Urinary bladder (tissue), 4 donors: ENCODE measurements at places on chromosomes 13 and 19. TPM values are rescaled to one million over a fixed set of nuclear protein-coding genes. Genes with fewer than 3 reads are reported as not detected.

DNA sequence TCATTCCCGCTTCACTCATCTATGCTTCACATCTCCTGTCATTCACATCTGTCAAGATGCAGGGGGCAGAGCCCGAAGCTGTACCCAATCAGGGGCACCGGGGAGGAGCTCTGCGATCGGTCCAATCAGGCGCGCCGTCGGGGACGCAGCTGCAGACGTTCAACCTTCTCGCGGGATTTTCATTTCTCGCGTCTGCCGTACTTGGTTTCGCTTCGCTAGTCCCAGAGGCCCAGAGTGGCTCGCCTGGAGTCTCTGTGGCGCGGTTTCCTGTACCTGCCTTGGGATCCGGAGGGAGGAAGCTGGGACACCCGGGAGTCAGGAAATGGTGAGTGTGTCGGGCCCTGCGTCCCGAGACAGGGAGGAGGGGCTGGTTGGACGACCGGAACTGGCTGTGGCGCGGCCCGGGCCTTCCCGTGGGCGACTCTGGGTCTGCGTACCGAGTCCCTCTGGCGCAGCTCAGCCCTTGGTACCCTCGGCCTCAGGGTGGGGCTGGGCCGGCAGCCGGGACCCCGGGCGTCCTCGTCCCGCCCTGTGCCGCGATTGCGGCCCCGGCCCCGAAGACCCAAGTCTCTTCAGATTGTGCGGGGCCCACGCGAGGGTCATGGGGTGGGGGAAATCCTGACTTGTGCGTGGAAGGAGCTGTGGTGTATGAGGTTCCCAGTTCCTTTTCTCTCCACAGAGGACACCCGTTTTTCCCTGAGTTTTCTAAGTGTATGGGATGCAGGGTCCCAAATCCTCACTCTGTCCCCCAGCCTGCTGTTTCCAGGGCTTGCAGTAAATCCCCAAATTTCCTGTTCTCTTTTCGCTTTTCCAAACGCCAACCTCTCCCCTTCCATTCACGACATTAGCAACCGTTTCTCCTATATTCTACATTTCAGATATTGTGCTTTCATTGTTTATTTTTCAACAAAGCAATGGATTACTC is at the start of gene ZNF136:
ZNF136 (plus strand) TSS at position 215 of the 925 bp plus-strand sequence; CDS start at position 323, 108 bp downstream.
- peak; percentile 89 for DNase-seq

GRCh38 chr13:79662882-79663281 is 181.9 kb downstream of the NDFIP2 start:
- DNase-seq: no peak

DNA sequence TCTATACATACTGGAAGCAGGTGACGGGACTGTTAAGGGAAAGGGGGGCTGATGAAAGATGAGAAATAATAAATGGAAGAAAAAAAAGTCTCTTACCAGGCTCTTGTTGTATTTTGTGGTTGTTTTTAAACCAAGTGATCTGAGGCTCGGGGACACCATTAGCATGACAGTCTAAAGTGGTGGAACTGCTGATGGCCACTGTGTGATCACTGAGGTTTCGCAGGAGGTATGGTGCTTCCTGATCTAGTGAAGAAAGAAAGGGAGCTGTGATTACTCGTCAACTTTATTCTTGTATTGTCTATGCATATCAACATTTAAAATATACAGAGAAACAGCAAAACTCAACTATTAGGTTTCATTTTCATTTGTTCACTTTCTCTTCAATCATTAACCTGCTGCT is 110.1 kb downstream of the FLT1 start:
- no peak for DNase-seq

DNA sequence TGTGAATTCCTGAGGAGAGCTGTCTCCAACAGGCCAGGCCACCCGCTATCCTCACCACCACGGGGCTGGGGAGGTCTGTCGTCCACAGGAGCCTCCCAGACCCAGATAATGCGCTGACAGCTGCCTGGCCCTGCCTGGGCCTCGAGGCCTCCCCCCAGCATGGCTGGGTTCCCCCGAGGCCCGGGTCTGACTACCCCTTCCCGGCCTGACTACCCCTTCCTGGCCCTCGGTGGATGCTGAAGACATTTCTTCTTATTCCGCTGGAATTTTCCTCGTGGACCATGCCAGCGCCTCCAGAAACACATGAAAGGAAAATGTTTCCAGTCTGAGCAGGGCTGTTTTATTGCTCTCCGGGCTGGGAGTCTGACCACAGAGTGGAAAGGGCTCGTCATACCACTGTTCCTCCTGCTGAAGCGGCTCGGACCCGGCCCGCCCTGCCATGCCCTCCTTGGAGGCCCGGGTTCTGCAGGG is 16.8 kb upstream of the COMP start:
- no peak for DNase-seq

DNA sequence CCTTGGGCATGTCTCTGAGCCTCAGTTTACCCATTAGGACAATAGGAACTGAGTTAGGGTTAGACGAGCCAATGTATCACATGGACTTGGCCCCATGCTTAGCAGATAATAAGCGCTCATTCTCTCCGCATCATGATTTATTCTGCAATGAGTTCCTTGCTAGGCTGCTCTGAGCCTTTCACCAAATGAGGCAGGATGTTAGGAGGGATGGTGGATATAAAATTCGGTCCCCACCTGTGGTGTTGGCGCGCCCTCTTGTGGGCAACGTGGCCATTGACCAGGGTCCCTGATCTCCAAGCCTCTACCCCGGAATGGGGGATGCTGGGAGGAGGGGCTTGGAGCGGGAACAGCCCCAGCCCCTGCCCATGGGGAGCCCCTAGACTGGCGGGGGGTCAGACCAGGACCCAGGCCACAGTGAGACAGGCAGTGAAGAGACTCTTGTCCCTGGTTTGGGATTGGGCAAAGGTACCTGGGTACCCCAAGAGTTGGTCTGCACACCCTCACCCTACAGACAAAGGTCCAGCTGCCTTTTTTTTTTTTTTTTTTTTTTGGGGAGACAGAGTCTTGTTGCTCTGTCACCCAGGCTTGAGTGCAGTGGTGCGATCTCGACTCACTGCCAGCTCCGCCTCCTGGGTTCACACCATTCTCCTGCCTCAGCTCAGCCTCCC is 43.9 kb downstream of the CERS4 start:
- DNase-seq: no peak

DNA sequence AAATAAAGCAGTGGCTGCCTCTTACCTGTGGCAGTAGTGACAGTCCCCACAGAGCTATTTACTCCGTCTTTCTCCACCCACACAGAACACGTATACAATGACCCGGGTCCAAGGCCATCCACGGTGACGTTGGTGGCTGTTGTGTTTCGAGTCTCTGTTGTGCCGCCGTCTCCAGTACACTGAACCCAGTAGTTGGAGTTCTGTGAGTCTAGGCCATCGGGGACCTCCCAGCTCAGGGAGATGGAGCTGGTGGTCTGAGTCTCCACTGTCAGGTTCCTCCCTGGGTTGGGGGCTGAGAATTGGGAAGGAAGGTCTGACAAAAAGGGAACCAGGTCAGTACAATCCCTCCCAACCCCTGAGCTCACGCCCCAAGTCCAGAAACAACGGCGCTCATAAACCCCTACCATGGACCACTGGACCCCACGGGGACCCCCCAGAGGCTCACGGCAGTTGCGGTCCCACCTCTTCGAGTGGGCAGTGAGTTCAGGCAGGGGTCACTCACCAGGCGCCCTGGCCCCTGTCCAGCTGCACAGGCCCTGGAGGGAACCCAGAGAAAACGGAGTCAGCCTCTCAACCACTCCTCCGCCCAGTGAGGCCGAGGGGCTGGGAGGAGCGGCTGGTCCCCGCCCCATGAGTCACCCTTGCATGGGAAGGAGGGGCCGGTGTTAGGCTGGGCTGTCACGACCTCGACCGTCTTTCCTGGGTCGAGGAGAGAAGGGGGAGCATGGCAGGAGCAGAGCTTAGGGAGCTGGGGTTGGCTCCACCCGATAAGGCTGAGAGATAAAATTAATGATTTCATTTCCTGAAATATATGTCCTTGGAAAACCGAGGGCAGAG is 2.4 kb downstream of the PTPRH start:
- no peak for DNase-seq

DNA sequence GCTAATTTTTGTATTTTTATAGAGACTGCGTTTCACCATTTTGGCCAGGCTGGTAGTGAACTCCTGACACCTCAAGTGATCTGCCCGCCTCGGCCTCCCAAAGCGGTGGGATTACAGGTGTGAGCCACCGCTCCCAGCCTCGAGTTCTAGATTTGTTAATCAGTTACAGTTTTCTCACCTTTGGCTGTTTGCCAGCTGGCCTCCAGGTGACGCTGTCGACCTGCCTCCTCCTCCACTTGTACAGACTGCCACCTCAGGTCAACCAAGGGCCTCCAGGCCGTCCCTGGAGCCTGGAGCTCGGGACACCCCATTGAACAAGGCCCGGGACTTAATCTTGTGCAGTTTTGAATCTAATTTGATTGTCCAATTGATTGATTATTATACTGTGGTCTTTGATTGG is 45.5 kb downstream of the IER2 start:
- no peak for DNase-seq

- DNase-seq: no peak
These were observed 256 bp downstream of the MICOS13 start for GRCh38 chr19:5680084-5680436.

- DNase-seq: peak; percentile 69
These were observed 20.2 kb upstream of the ERVV-1 start for GRCh38 chr19:52993342-52994178.

Gene SARS2
- 19.3 TPM for polyA plus RNA-seq

Gene PRODH2
- 0.18 TPM for polyA plus RNA-seq

Gene TMEM221
- polyA plus RNA-seq: 0.82 TPM

Gene FFAR3
- 0.68 TPM for polyA plus RNA-seq

Gene BCL3
- polyA plus RNA-seq: 93.0 TPM

Gene LRRC25
- 7.0 TPM for polyA plus RNA-seq

Gene DHDH
- 0.75 TPM for polyA plus RNA-seq
